RPMI8226 (cell line): ENCODE measurements at places on chromosomes 1 and 21.

GRCh38 chr1:116999596-116999995 lies 2.0 kb upstream of the CD101 start:
- DNase-seq, result no peak

GRCh38 chr1:35691080-35691479 lies 27.6 kb downstream of the C1orf216 start:
- no peak for DNase-seq

DNA sequence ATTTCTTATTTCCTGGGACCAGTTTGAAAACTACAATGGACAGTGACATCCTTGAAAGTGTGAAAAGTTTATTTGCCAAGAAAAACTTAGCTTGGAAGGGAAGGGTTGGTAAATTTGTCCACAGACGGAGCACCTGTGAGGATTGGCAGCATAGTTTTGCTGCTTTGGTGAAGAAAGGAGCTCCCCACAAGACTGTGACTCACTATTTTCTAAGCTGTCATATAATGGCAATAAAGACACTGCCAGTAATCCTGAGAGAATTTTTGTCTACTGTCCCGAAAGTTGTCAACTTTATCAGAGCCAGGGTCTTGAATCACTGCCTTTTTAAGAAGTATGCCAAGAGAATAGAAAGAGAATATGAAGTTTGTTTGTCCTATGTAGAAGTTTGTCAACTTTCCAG lies 230.8 kb downstream of the NEGR1 start:
- no peak for DNase-seq

GRCh38 chr1:235834620-235835019 lies 32.1 kb downstream of the LYST start:
- DNase-seq, result no peak

DNA sequence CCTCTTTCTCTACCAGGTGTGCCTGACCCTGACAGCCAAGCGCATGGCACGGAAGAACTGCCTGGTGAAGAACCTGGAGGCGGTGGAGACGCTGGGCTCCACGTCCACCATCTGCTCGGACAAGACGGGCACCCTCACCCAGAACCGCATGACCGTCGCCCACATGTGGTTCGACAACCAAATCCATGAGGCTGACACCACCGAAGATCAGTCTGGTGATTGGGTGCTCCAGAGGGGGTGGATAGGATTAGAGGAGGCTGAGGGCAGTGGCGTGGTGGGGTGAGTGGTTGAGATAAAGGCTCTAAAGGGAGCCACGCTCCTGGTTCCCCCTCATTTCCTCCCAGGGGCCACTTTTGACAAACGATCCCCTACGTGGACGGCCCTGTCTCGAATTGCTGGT lies 13.1 kb downstream of the ATP1A2 start:
- DNase-seq, result no peak
